ENCODE measurements at places on chromosomes 11 and 22. TPM values are rescaled to one million over a fixed set of nuclear protein-coding genes. Genes with fewer than 3 reads are reported as not detected.

DNA sequence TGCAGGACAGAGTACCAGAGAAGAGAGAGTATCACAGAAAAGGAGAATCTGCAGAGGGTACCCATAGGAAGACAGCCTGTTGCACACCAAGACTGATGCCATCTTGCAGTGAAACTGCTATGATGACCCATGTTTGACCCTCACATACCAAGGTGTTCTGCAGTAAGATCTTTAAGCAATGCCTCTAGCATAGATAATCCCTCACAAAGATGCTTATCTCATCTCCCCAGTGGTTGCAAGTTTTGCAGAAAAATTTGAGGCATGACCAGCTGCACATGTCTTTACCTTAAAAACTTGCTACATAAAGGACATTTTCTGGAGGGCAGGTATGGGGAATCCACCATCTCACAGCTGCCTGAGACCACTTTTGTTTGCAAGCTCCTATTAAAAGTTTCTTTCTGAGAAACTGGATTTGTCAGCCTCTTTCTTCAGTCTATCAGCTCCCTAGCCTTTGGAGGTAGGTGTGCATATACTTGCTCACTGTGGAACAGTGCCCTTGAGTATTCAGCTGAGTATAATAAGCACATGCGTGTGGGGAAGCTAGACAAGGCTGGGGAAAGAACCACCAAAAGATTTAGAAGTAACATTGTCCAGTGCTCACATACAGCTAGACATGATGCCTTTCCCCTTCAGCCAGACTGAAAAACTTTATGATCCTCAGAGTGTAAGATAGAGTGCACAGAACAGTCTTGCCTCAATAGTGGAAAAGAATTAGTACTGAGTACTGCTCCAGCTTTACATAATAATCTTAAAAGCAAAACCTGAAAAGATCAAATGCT, 100.3 kb upstream of the TEAD1 start:
- DNase-seq, result no peak

DNA sequence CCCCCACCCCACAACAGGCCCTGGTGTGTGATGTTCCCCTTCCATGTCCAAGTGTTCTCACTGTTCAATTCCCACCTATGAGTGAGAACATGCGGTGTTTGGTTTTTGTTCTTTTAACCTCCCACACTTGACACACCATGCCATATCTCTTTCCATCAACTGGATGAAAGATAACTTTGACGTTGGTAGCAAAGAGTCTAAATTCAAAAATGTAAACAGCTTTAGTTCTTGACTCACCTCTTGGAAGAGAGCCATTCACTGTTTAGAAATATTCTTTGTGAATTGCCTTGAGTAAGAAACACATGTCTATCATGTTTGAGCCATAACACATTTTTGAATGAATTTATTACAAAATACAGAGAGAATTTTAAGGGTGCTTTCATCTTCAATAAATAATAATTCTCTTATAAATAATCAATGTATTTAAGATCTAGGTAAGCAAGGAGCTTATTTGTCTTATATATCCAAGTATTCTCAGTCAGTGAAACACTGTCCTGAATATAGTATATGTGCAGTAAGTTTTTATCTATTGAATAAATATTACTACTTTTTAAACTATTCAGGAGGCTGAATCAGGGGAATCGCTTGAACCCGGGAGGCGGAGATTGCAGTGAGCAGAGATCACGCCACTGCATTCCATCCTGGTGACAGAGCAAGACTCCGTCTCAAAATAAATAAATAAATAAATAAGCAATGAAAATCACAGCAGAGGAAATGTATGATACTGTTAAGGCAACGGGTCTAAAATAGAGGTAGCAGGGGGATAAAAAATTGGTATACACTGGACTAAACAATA, 6.7 kb downstream of the CARD18 start:
- no peak for DNase-seq

Gene FAM111B
- total RNA-seq, result 43.8 TPM

DNA sequence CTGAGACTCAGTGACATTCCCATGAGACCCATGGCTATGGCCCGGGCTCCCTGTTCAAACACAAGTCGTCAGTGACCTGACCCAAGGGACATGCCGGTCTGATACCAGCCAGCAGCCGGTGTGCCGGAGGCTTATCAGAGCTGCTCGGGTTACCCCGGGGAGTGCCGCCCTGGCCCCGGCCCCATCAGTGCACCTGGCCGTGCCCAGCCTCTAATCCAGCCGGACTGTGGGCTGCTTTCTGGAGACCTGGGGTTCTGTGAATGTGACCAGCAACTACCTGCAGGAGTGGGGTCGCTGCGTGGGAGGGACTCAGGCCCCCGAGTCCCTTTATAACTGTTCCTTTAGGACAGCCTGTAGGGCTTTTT, 52.7 kb downstream of the LINC01488 start:
- DNase-seq, result no peak

DNA sequence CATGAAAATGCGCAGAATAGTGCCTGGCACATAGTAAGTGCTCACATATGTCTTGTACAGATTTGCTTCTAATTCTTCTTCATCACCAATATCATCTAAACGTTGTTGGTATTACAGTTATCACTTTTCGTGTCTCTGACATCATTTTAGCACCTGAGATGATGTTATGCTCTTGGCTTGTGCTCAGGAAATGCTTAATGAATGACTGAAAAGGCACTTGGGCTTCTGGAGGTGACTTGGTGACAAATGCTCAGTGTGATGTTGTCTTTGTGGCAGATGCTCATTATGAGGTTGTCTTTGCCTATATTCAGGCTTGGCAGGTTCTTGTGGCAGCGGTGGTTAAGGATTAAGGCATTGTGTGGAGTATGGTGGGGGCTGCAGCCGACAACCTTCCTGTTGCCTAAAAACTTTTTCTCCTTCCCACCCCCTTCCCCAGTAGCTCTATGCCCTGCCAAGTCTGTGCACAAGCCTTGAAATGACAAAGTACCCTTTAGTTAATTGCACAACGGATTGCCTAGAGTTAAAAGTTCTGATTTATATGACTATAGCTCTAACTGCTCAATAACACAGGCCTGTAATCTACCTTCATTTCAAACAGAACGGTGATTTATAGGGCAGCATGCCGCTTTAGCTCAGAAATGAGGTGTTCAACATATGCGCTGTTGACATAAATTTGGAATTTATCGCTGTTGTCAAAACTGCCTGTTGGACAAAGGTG, 82.5 kb downstream of the ZBTB16 start:
- no peak for DNase-seq

Gene LDHAL6A
- not detected for total RNA-seq

- DNase-seq, result no peak
Observed at GRCh38 chr11:114019046-114019445, 40.5 kb upstream of the ZBTB16 start.

DNA sequence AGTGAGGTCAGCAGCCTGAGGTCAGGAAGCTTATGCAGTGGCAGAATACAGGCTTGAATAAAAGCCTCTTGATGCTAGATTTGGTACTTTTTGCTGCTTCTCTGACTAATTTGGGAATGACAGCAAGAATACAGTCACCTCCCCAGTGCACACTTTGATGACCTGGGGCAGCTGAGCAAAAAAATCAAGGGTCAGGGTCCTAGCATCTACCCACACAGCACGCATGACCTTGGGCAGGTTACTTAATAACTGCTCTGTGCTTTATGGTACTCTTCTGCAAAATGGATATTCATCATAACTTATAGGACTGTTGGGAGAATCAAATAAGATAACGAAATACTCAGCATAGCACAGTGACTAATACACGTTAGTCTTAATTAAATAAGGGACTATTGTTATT, 344.1 kb upstream of the SYN3 start:
- DNase-seq, result no peak

Gene PAMR1
- not detected for total RNA-seq

- DNase-seq, result no peak
Observed at GRCh38 chr11:531919-532526, 3.4 kb downstream of the HRAS start.

DNA sequence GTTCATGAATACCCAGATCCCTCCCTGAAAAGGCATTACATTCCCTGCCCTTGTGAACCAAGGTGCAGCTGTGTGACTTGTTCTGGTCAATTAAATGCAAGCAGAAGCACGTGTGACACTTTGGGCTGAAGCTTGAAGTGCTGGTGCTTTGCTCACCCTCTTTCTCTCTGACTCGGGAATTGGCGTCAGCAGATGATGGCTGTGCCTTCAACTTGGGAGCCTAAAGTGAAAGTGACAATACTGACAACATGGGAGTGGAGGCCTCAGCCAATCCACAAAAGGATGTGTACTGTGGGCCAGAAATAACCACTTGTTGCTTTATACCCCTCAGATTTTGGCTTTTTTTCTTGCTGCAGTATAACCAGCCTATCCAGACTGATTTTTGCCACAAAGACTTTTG, 148.3 kb upstream of the THY1 start:
- no peak for DNase-seq

DNA sequence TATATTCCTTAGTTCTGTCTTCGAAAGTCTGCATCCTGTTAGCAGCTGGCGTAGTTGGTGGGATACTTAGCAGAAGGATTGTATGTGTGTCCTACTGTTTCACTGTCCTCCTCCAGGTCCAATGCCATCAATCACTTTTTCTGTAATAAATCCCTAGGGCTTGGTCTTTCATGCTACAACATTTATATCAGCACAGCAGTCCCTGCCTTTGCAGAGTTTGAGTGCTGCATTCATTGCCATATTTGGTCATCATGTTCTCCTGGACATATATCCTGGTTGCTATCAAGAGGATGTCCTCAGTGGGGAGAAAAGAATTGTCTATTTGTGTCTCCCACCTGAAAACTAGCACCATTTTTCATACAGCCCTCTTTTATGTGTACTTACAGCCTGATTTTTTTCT, 67.0 kb downstream of the OR5AK2 start:
- DNase-seq, result no peak

Gene C11orf65
- 0.57 TPM for total RNA-seq

GRCh38 chr11:69384251-69385143, 90.5 kb downstream of the MYEOV start:
- peak; percentile 15 for DNase-seq

DNA sequence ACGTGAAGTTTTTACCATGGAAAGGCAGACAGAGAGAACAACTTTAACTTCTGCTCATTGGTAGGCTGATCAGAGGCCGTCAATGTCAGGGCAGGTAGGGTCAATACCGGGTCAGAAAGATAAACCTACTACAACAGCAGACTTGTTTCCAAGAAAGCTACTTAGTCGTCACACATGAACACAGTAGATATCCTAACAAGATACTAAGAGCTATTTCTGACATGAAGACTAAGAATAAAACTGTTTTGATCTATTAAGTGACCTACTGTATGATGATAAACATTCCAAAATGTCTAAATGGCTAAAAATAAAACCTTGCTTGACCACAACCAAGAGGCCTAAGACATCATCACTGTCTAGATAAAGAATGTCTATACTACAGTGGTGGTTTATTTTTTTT, 231.3 kb downstream of the CADM1 start:
- DNase-seq, result no peak

Gene ASRGL1
- total RNA-seq, result 12.2 TPM

DNA sequence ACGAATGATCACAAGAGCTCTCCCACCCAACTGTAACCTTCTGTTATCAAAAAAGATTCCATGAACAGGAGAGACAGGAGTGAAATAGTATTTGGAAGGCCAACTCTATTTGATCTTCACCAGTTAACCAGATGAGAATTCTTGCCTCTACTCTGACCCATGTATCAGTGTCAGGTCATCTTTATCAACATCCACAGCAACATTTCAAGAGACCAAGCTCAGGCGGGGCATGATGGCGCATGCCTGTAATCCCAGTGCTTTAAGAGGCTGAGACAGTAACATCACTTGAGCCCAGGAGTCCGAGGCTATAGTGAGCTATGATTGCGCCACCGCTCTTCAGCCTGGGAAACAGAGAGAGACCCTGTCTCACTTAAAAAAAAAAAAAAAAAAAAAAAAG, 62.3 kb downstream of the GAB2 start:
- no peak for DNase-seq

DNA sequence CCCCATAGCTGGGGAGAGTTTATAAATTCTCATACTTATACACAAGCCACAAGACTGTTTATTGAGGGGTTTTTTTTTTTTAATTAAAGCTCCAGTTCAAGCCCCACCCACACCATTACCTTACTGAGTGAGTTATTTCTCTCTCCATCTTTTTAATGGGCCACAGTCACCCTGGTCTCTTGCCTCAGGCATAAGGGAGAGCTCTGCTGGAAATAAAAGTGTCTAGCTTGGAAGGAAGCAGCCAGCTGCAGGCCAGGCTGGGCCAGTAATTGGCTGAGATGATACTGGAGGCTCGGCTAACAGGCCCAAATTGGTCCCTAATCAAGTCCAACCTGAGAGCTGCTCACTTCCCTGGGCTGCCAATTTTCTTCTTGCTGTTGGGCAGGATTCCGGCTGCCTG, 174.1 kb downstream of the INSC start:
- no peak for DNase-seq

DNA sequence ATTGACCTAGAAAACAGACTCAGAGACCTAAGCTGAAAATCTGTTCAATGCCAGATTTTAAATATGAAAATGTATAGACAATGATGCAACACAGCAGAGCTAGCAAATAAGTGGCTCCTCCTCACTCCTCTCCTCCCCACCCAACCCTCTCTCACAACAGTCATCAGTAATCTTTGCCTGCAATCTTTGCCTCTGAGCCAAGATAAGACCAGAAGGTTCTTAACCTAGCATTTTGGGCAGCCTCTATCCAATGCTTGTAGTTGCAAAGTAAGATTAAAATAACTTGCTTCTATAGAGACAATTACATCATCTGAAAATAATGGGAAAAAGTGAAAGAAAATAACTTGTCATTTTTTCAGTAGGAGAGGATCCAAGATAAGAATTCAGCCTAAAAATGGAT, 117.3 kb downstream of the PARVA start:
- DNase-seq, result no peak

Measured in activated naive CD8-positive, alpha-beta T cell treated with anti-CD3 and anti-CD28 coated beads, Interleukin-2, amount 10 ng/mL, durations not matched to agents 7 days and 5 days (primary cell).